ENCODE measurements at places on chromosomes 1 and 21.

DNA sequence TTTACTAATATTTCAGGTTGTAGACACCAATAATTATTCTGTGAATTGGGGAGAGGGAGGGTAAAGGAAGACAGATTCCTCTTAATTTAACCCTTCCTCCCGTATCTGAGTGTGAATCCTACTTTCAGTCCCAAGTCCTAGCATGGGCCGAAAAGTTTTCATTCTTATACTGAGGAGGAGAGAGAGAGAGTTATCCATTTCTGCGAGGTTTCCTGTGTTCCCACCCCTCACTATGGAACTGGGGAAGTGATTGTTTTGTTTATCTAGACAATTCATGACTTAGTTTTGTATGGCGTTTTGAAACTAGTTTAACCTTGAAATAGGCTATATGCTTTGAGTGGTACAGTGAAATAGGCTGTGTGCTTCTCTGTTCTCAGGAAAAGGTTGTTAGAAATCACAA, 134.0 kb upstream of the DPYD start:
- no peak for DNase-seq

DNA sequence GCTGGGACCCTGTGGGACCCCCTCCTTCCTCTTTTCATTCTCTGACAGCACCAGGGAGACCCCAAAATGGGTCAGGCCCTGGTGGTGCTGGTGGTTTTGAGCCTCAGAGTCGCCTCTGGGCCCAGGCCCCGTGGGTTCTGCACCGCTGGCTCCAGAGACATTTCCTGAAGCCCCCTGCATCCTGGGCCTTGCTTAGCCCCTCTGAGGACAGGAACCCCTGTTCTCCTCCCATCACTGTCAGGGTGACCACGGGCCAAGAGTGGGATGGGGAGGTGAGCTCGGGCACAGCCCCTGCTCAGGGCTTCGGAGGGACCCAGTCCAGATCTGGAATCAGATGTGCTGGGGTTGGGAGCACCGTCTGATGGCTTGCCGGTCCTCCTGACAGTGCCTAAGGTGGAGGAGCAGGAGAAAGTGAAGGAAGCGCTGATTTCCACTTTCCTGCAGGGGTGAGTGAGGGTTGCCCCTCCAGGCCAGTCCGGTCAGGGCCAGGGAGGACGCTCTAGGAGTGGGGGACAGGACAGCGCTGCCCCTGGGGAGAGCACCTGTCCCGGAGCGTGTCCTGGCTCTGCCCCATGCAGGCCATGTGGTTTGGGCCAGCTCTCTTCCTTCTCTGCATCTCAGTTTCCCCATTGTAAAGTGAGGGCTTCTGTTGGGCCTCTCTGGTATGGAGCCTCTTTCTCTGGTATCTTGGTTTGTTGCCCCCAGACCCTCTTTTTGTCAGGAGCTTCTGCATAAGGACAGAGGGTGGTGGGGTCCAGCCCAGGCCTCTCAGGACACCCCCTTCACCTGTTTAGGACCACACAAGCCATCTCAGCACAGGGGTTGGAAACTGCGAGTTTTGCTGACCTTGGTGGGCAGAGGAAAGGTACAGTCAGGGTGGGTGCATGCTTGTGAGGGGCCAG, 71.0 kb downstream of the TRIM11 start:
- no peak for DNase-seq

DNA sequence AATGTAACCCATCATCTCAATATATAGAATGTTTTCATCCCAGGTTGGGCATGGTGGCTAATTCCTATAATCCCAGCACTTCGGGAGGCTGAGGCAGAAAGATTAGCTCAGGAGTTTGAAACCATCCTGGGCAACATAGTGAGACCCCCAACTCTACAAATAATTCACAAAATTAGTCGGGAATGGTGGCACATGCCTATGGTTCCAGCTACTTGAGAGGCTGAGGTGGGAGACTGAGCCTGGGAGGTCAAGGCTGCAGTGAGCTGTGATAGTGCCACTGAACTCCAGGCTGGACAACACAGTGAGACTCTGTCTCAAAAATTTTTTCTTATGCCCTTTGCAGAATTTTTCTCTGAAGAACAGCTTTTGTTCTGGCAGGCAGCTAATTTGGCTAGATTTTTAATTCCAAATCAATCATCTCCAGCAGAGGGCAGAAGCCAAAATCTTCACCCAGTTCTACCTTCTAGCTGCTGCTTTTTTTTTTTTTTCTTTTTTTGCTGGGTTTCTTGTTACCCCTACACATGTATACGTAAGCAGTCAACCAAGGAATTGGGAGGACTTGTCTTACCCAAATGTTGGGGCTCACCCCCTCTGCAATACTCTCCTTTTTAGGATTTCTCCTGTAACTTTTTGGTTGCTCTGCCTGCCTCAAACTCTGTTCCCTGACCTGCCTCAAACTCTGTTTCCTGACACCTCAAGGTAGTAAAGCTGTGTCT, 2.7 kb upstream of the RAD54L start:
- no peak for DNase-seq

GRCh38 chr1:159092036-159092760, 15.6 kb upstream of the AIM2 start:
- DNase-seq, result no peak

- no peak for DNase-seq
Measured at GRCh38 chr1:177281901-177282300, 111.1 kb downstream of the BRINP2 start.

DNA sequence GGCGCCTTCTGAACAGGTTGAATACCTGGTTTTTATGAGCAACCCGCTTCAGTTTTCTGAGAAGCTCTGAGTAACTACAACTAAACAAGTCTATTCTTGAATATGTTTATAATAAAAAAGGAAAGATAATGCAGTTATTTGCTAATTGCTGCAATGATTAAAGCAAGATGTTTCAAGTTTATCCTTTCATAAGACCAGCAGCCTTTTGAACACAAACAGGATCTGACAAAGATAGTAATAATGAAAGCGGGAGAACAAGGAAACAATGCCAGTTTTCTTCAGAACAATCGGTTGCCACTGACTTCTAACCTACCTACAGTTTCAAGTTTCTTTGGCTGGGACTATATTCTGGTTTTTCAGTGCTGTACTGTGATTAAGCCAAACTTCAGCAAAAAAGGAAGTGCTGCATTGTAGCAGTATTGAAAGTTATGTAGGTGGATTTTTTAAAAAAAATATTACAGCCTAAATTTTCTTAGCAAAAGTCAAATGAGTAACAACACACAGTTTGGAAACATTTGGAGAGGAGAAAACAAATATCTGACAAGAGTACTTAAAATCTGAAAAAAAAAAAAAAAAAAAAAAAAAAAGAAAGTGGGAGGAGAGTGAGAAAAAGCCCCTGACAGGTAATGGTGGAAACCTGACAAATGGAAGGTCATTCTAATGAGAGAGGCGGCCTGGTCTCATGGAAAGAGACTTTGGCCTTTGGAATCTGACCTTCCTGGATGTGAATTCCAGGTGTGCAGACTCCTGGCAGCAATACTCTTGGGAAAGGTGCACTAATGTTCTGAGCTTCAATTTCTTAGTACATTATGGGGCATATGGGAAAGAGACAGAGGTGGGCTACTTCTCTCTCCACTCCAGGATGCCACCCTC, 11.4 kb downstream of the KCNJ15 start:
- no peak for DNase-seq

DNA sequence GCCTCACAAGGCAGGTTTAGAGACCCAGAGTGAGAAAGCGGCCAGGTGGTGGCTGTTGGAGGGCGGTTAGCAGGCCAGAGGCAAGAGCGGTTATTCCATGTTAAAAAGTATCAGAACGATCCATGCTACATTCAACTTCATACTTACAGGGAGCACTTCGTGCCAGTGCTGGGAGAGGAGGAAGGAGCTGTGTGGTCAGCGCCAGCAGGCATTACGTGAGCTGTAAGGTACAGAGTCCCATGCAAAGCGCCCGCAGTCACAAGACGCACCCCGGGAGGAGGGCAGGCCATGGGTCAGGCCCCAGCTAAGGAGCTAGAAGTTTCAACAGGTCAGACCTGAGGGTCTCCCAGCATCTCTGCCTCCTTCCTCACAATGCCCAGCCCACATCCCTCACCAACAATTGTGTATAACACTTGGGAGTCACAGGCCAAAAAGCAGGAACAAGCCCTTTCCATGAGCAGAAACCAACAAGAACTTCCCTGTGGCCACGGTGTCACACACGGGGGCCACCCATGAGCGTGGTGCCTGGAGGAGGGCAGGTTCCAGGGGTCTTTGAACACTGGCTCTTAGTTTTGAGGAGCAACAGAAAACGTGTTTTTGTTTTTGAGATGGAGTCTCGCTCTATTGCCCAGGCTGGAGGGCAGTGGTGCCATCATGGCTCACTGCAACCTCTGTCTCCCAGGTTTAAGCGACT, 21.8 kb upstream of the GPR153 start:
- DNase-seq, result no peak

GRCh38 chr1:86069757-86070145, 86.8 kb downstream of the COL24A1 start:
- DNase-seq, result no peak

DNA sequence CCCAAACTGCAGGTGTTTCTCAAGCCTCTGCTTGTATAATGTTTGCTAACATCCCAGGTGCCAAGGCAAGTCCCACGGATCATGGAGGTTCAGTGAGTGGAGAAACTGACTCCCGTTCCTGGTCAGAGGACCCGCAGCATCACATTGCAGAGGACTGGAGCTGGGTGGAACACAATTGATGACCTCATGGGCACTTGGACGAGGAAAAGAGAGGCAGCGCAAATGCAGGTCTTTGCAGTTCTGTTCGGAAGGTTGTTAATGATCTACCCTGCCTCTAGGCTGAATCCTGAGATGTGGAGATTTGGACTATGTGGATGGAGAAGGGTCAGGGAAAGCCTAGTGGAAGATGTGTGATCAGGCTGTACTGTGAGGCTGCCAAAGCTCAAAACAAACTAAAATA, 192.9 kb downstream of the DUSP10 start:
- no peak for DNase-seq

- no peak for DNase-seq
Measured at GRCh38 chr1:23543707-23544443, 12.8 kb upstream of the E2F2 start.

DNA sequence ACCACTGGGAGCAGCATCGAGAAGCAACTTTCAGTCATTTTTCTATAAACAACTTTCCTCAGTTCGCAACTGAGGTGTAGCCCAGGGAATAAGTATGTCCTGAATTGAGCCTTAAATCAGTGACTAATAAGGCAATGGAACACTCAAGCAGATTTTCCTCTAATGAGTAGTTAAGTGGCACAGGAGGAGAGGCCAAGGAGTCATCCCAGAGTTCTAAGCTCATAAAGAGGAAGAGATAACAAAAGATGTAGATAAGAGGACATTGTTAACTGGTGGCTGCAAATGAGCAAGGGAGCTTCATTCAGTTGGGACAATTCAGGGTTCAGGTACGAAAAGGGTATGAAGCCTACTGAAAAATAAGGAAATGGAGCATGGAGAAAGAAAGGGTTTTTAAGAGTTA, 64.5 kb downstream of the LRRC40 start:
- DNase-seq, result no peak

DNA sequence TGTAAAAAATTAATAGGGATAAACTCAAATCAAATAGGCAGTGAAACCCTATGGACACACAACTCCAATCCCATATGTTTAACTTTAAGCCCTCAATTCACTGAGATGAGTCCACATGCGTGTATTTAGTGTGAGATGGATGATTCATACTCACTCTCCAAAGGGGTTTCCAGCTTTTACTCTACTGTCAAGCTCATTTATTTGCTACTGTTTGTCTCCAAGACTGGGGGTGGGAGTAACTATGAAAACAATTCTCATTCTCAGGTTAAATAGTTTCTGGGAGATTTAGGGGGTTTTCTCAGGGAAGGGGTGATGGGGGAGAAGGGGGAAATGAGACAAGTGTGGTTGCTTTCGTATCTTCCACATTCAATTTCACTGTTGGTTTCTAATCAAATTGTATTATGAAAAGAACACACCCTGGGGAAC, 2.7 kb downstream of the RAB29 start:
- no peak for DNase-seq

GRCh38 chr1:232317350-232317749, 312.6 kb downstream of the SIPA1L2 start:
- DNase-seq, result no peak

DNA sequence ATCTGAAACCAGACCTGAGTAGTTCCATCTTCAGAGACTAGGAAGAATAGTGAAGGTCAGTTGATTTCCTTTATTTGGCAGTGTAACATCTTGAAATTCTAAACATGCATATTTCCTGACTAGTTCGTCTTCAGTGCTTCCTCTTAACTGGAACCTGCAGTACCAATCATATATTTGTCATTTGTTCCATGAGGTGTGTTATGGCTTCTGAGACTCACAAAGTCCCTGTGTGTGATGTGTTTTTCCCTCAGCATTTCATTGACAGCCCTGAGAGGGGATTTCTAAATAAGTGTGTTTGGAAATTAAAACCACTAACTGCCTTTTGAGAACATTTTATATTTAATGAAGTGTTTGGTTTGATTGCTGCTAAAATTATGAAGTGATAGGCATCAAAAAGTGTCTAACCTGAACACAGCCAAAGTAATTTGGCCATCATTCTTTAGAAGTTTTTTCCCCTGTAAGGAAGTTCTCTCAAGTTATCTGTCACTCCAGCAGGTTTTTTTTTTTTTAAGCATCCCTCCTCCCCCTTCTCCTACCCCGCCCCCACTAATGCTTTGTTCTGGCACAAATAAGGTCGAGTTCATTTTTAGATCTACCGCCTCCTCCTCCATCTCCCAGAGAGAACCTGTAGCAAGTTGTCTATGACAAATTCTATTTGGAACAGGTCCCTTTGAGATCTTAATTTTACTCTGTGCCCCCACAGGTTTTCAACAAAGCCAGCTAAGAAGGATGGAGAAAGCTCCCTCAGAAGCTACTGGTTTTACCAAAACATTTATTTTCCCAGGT, 61.4 kb downstream of the TMEM200B start:
- no peak for DNase-seq

- no peak for DNase-seq
Measured at GRCh38 chr1:232968391-232968790, 18.0 kb downstream of the NTPCR start.

- no peak for DNase-seq
Measured at GRCh38 chr21:41199588-41199987, 31.6 kb downstream of the BACE2 start.

GRCh38 chr1:23905461-23906025, 7.6 kb downstream of the CNR2 start:
- no peak for DNase-seq

DNA sequence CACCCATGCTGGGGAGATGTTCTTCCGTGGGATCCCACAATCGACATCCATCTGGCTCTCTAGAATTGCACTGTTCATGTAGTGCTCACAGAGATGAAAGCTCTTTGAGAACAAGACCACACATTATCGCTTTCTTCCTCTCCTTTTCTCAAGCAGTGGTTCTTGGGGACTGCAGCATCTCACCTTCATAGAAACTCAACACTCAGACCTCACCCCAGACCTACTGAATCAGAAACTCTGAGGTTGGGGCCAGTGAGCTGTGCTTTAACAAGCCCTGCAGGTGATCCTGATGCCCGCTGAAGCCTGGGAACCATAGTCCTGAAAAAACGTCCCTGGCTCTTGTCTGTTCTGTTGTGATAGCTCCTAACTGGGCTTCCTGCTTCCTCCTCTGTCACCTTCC, 251.3 kb upstream of the FGGY start:
- DNase-seq, result no peak

GRCh38 chr1:118340928-118341910, 156.2 kb upstream of the SPAG17 start:
- no peak for DNase-seq

- no peak for DNase-seq
Measured at GRCh38 chr1:226320930-226321329, 12.0 kb upstream of the LIN9 start.

Data from brain pericyte (primary cell).